ENCODE measurements at places on chromosomes 1 and 21. TPM values are rescaled to one million over a fixed set of nuclear protein-coding genes. Genes with fewer than 3 reads are reported as not detected.

DNA sequence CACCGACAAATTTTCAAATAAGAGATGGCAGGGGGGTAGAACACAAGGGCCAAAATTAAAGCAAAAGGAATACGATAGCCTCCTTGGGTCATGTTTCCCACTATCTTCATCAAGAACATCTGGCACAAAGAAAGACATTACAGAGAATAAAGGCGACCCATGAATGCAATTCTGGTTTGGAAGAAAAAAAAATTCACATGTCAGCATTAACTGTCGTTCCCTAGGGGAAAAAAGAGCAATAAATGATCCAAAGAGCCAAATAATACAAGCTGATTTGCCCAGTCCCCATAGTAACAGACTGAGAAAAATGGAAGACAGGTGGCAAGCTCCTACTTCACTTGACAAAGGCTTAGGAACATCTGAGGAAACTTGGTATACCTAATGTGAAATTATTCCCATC is 4.5 kb downstream of the STIL start:
- DNase-seq = no peak

- DNase-seq = no peak
Observed at GRCh38 chr1:219236933-219237610, 63.4 kb downstream of the LYPLAL1 start.

The AMY1C gene
- not detected for total RNA-seq

The GMEB1 gene
- 10.6 TPM for total RNA-seq
